ENCODE measurements at places on chromosomes 2 and 18. TPM values are rescaled to one million over a fixed set of nuclear protein-coding genes. Genes with fewer than 3 reads are reported as not detected.

DNA sequence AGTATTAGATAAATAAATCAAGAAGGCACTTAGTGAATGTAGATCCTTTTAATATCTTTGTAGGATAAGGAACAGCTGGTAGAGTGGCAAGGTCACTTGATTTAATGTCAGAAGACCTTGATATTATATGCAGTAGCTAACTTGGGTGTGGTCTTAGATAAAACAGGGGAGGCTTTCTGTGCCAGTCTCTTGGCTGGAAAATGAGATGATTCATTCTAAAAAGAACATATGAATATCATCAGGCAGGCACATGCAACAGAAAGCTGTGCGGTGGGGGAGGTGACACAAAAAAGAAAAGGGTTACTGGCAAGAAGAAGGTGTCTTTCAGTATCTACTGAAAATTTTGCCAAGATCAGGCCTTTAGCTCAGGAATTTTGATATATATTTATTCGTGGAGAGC lies 931.7 kb upstream of the CELF4 start:
- peak; percentile 46 for DNase-seq

GRCh38 chr18:26133652-26134051 lies at the start of gene PSMA8:
TSS of gene PSMA8 (plus strand) at chr18:26133869. CDS start at chr18:26133966, 97 bp downstream.
- DNase-seq: peak; percentile 5

DNA sequence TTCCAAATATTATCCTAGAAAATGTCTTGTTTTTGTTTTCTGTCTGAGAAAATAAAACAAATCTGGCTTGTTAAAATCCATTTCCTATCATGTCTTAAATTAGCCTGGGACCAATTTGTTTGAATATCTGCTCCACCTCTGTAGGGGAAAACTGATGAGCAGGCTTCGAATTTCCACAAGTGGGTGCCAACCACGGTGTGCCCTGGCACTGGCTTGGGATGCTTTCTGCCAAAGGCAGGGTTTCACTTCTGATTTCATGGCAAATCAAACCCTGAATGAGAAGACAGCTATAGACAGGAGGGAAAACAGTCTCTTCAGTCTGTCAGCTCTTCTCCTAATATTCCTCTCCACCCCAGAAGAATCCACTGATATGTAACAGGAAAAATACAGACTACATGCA lies 33.7 kb upstream of the STAT4 start:
- no peak for DNase-seq

- no peak for DNase-seq
These were observed 48.2 kb downstream of the MTHFD2 start for GRCh38 chr2:74246496-74247195.

DNA sequence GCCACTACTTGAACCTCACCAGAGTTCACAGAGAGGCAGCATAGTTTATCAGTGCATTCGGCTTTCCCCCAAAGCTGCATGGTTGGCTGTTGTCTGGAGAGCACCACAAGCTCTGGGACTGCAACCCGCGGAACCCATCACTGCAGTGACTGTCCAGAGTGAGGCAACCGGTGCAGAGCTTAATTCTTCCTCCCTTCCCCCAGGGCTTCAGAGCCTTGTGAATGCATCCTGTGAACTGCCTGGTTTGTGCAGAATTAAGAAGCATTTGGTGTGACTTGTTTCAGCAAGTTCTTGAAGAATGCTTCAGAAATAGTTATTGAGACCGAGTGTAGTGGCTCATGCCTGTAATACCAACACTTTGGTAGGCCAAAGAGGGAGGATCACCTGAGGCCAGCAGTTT lies 99.2 kb upstream of the FOSL2 start:
- peak; percentile 61 for DNase-seq

DNA sequence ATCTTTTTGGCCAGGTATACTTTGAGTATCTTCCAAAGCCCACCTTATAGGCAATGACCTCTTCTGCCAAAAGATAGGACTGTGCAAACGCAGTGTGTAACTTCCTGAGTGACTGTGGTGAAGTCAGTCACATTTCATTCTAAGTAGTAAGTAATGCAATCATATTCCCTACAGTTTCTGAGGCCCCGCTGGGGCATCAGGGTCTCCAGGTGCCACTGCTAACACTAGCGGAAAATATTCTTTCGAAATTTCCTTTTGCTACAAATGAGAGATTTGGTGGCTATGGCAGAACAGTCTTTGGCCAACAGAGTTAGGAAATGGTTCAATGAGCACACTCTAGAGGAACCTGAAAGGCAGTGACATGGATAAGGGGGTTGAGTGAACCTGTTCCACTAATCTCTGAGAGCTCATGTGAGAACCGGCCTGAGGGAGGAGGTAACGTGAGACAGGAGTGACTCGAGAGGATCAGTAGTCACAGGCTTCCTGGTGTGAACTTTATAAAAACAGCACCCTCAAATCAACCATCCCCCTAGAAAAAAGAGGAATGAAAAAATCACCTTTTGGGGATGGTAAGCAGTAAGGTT lies 102.6 kb upstream of the LPIN2 start:
- no peak for DNase-seq

Gene KCTD1
- 49.7 TPM for total RNA-seq

Gene CREB1
- total RNA-seq: 42.3 TPM

Gene IL1B
- 219 TPM for total RNA-seq

GRCh38 chr2:135916207-135916606 lies 40.0 kb upstream of the MCM6 start:
- DNase-seq: peak; percentile 15

GRCh38 chr2:207311316-207312005 lies 145.7 kb upstream of the KLF7 start:
- peak; percentile 90 for DNase-seq

DNA sequence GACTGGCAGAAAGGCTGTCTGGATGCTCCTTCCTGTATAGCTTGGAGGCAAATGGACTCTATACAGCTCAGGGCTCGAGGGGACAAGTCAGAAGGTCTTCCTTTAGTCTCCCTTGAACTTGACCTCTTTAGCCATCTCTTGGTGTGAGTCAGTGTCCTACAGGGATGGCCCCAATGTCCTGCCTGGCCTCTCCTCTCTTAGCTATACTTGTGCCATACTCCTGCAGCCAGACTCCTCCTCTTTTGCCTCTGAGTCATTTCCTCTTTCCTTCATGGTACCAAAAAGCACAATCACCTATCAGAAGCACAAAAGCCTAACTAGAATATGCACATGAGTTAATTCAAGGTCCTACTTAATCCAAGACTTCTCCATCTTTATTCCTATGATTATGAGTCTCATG lies 112.7 kb downstream of the XRCC5 start:
- DNase-seq: peak; percentile 39

DNA sequence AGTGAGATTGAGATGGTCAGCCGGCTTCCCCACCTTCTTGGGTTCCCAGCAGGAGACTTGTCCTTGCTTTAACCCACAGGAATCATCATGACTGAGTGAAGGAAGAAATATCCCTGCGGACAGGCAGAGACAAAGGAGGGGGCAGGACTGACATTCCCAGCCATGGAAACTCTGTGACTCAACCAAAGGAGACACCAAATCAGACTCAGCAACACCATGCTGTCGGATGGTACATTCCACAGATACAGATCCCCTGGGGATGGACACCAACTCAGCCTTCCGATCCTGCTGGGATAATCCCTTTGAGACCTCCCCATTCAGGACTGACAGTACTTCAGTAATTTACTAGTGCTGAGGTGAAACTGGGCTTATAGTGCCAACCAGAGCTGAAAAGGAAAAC lies 518.3 kb downstream of the XIRP2 start:
- no peak for DNase-seq

Gene DUSP2
- 2.0 TPM for total RNA-seq

Gene KIF1A
- total RNA-seq: not detected

GRCh38 chr2:204022550-204022949 lies 86.0 kb downstream of the ICOS start:
- DNase-seq: peak; percentile 7

Gene GKN1
- total RNA-seq: not detected

DNA sequence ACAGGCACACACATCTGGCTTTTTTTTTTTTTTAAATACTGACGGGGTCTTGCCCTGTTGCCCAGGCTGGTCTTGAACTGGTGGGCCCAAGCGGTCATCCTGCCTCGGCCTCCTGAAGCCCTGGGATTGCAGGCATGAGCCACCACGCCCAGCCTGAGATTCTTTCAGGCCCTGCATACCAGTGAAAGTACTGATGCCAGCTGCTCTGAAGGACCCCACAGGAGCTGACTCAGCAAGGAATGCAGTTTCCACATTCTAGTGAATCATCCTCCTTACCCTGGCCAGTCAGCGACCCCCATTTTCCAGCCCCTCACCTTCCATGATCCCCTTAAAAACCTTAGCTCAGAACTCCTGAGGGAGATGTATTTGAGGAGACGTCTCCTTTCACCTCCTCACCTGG lies 5.8 kb upstream of the DTYMK start:
- DNase-seq: peak; percentile 30

- DNase-seq: no peak
These were observed 40.4 kb upstream of the NFU1 start for GRCh38 chr2:69477627-69478026.
